ENCODE measurements at places on chromosomes 16 and 17. TPM values are rescaled to one million over a fixed set of nuclear protein-coding genes. Genes with fewer than 3 reads are reported as not detected.

Gene PRSS36
- polyA plus RNA-seq = 1.8 TPM

Gene SLC9A5
- 8.4 TPM for polyA plus RNA-seq

DNA sequence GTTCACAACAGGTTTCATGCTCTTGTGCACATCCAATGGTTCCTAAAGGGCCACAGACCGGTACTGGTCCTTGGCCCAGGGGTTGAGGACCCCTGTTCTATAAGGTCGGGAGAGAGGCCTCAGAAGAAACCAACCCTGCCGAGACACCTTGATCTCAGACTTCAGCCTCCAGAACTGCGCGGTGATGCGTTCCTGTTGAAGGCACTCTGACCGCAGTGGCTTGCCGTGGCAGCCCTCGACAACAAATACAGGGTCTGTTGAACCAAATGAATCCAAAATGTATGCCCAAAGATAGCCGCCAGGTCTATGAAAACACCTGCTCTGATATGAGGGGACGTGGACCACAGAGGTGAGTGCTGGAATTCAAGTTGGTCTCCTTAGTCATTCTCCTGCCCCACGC lies 389.8 kb downstream of the SEC14L1 start:
- H3K4me3 ChIP-seq = no peak overlapping the region
- no peak overlapping the region for H3K27ac ChIP-seq
- H3K4me1 ChIP-seq = no peaks in the 10 kb centered on the region
- H3K27me3 ChIP-seq = no peaks in the 10 kb centered on the region

DNA sequence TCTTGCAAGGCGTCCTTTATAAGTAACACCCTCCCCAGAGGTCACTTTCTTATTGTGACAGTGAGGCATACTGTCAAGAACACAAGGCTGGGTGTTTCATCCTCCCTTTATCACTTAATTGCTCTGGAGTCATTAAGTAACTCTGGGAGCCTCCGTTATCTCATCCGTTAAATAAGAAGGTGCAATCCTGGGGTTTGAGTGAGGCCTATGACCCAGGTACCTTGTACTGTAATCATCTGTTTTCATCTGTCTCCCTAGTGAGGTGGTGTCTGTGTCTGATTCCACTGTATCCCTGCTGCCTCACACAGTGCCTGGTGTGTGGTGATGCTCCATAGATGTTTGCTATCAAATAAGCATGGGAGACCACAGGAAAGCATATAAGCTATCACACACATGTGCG lies 17.7 kb downstream of the TNS4 start:
- no peaks in the 10 kb centered on the region for H3K4me1 ChIP-seq
- no peaks in the 10 kb centered on the region for H3K36me3 ChIP-seq
- DNase-seq = no peak
- no peaks in the 10 kb centered on the region for H3K27me3 ChIP-seq

DNA sequence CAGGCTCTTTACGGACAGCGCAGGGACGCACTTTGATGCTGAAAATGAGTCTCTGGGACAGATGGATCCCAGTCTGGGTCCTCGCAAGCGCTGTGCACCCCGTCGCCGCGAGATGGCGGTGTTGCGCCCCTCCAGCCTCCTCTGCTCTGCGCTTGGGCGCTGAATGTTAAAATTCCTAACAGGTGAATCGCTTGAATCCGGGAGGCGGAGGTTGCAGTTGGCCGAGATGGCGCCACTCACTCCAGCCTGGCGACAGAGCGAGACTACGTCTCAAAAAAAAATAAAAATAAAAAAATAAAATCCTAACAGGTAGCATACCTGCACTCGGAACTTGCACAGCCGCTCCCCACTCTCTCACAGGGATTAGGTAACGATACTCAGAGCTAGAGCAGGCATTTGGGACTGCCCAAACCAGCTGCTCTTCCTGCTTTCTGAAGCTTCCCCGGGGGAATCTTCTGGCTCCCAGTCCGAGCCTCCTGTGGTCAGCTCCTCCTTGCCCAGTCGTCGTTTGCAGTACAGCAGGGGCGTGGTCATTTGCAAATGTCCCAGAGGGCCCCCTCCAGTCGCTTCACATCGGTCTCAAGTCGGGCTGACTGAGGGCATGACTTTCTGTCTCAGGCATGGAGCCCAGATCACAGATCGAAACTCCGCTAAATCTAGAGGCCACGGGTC lies 26.2 kb upstream of the OSGIN1 start:
- no peak overlapping the region for H3K27ac ChIP-seq
- H3K4me3 ChIP-seq = no peak overlapping the region
- H3K36me3 ChIP-seq = no peaks in the 10 kb centered on the region

GRCh38 chr16:87694441-87695125 lies 71.2 kb downstream of the KLHDC4 start:
- no peak overlapping the region for H3K27ac ChIP-seq
- no peaks in the 10 kb centered on the region for H3K27me3 ChIP-seq
- H3K36me3 ChIP-seq = peaks cover 16% of the 10 kb centered on the region
- DNase-seq = no peak
- peaks cover 7% of the 10 kb centered on the region for H3K4me1 ChIP-seq
- H3K4me3 ChIP-seq = no peak overlapping the region

- peaks cover 4% of the 10 kb centered on the region for H3K4me1 ChIP-seq
- no peak overlapping the region for H3K4me3 ChIP-seq
- no peak overlapping the region for H3K27ac ChIP-seq
- DNase-seq = no peak
- H3K36me3 ChIP-seq = no peaks in the 10 kb centered on the region
These were observed 111.6 kb downstream of the GOSR1 start for GRCh38 chr17:30588798-30589247.

DNA sequence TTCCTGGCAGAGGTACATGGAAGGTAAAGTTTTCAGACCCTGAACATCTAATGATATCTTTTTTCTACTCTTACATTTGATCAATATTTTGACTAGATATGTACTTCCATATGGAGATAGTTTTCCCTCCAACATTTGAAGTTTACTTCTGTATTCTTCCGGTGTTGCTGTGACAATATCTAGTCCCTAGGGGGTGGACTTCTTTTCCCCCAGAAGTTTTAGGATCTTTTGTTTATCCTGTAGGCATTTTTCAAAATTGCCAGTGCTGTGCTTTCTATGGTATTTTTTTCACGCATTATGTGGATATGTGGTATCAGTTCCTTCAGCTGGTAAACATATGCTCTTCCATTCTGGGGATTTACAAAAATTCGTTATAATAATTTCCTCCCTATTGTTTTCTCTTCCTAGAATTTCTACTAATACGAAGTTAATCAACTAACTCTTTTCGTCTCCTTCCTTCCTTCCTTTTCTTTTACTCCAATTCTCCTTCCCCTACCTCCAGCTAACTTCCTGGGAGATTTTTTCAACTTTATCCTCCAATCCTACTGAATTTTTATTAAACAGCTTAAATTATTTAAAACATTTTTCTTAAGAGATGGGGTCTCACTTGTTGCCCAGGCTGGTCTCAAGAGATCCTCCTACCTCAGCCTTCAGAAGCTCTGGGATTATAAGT lies 26.1 kb upstream of the ZNHIT3 start:
- H3K4me3 ChIP-seq = no peak overlapping the region
- H3K4me1 ChIP-seq = no peaks in the 10 kb centered on the region
- H3K27me3 ChIP-seq = peaks cover 10% of the 10 kb centered on the region
- H3K36me3 ChIP-seq = no peaks in the 10 kb centered on the region
- no peak overlapping the region for H3K27ac ChIP-seq

DNA sequence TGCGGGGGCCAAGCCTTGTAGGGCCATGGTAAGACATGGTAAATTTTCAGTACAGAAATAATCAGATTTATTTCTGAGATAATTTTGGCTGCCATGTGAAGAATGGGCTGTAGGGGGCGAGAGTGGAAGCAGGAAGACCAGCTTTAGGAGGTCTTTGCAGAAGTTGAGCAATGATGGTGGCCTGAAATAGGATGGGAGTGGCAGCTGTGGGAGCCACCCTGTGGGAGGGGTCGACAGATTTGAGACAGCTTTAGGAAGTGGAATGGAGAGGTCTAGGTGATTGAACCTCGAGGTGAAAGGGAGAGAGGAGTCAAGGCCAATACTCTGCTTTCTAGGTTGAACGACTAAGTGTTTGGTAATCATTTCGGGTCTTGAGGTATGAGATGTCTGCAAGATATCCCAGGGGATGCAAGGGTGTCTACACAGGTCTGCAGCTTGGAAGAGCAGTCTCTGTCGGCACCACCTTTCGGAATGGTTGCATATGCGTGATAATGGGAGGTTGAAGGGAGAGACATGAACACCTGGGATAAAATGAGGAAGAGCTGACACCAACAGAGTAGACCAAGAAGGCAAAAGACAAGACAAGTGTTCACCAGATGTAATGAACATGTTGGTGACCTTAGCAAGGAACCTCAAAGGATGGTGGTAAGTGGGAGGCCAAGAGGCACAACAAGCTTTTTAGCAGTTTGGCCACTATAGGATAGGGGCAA lies 4.2 kb upstream of the ATXN7L3 start:
- peak; percentile 62 for DNase-seq
- H3K27me3 ChIP-seq = no peaks in the 10 kb centered on the region
- no peaks in the 10 kb centered on the region for H3K4me1 ChIP-seq
- H3K27ac ChIP-seq = no peak overlapping the region
- no peak overlapping the region for H3K4me3 ChIP-seq
- peaks cover 14% of the 10 kb centered on the region for H3K36me3 ChIP-seq

Measured in cardiac muscle cell (in vitro differentiated cells and primary cell).